ENCODE measurements at places on chromosomes 11 and 22.

DNA sequence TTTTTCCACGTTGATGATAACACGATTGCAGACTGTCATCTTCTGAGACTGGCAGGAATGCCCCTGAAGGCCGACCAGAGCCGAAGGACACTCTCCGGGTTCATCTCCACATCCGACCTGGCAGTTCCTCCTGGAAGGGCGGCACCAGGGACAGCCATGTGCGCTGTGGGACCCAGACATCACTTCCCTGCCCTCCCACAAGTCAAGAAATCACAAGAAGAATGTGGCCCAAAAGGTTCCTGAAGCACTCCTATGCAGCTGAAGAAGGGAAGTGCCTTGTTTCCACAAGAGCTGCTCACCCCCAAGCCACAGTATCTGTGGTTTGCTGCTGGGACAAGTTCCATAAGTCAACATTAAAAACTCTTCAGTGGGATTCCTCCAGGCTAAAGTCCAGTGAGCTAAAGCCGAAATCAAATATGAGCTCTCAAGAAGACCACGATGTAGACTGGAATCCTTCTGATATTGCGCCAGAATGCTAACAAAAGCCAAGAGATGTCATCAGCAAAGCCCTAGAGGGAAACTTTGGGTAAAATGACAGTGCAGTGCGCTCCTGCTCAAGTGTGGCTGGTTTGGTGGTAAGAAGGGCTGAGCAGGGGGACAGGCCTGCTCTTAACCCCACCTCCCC lies 21.2 kb downstream of the PACSIN2 start:
- DNase-seq: no peak

GRCh38 chr22:17562906-17563870 lies at the start of gene SLC25A18:
Gene SLC25A18, plus strand, starts transcription at chr22:17563498. Its CDS starts 16,447 bp downstream, at chr22:17579945.
- DNase-seq: no peak

DNA sequence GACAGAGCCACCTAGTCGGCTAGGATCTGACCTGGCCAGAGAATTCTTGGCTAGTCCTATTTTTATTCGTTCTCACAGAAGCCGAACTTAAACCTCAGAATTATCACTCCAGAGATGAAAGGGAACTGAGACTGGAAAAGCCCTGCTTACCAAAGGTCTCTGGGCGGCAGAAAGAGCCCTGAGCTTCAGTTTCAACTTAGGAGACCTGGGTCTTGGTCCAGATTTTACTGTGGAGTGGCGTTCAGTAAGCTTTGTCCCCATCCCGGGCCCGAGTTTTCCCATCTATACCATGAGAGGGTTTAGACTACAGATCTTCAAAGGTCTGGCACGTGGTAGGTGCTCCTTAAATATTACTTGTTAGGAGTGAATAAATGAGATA lies 516 bp downstream of the NEU3 start:
- no peak for DNase-seq

DNA sequence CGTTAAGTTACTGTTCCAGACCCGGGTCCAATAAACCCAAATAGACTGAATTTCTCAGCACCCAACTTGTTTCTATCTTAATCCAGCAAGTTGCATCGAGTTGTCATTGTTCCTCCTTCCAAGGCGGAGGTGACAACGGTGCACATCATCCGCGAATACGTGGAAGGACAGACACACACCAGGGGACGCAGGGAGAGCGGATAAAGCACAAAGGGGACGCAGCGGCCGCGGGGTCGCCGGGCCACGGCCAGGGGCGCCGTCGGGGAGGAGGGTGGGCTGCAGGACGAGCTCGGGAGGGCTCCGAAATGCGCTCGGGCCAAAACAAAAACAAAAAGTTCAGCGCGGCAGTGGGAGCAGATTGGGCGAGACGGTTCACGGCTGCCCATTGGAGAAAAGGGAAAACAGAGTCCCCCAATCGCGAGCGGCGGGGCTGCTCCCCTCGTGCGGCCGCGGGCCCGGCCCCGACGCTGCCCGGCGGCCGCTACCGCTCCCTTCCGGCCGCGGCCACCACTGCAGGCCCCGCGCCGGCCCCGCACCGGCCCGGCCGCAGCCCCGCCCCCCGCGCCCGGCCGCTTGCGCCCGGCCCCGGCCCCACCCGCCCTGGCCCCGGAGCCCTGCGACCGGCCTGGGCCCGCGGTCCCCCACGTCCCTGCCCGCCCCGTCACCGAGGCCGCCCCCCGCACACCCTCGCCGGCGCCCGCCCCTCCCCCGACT lies 518 bp downstream of the KMT5B start:
- DNase-seq: peak; percentile 53

DNA sequence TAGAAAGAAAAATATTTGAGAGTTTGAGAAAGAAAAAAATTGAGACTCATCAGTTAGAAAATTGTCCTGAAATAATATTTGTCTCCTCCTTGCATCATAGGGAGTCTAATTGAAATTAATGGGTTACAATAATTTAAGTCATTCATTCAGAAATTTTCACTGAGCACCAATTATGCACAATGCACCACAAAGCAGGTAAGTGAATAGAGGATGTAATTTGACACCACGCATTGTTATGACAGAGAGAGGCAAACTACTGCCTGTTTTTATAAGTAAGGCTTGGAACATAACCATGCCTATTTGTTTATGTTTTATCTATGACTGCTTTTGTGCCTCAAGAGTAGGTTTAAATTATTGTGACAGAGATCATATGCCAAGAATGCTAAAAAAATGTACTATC lies 537.9 kb upstream of the FAT3 start:
- no peak for DNase-seq

All from activated T-helper 1 cell treated with anti-CD3 and anti-CD28 coated beads, Interleukin-2, amount 50 U/mL, for 16 hours (primary cell).